ENCODE measurements at places on chromosomes 6 and 20. TPM values are rescaled to one million over a fixed set of nuclear protein-coding genes. Genes with fewer than 3 reads are reported as not detected.

MCM3 gene
- 68.2 TPM for total RNA-seq

GGTLC1 gene
- not detected for total RNA-seq

TGM3 gene
- 1.5 TPM for total RNA-seq

CITED2 gene
- total RNA-seq = 129 TPM

MSH5 gene
- total RNA-seq = 46.7 TPM

C6orf141 gene
- 19.2 TPM for total RNA-seq

SLC22A2 gene
- not detected for total RNA-seq

SNX14 gene
- total RNA-seq = 62.4 TPM

POU3F2 gene
- 1.4 TPM for total RNA-seq

BMP6 gene
- 1.8 TPM for total RNA-seq

DNA sequence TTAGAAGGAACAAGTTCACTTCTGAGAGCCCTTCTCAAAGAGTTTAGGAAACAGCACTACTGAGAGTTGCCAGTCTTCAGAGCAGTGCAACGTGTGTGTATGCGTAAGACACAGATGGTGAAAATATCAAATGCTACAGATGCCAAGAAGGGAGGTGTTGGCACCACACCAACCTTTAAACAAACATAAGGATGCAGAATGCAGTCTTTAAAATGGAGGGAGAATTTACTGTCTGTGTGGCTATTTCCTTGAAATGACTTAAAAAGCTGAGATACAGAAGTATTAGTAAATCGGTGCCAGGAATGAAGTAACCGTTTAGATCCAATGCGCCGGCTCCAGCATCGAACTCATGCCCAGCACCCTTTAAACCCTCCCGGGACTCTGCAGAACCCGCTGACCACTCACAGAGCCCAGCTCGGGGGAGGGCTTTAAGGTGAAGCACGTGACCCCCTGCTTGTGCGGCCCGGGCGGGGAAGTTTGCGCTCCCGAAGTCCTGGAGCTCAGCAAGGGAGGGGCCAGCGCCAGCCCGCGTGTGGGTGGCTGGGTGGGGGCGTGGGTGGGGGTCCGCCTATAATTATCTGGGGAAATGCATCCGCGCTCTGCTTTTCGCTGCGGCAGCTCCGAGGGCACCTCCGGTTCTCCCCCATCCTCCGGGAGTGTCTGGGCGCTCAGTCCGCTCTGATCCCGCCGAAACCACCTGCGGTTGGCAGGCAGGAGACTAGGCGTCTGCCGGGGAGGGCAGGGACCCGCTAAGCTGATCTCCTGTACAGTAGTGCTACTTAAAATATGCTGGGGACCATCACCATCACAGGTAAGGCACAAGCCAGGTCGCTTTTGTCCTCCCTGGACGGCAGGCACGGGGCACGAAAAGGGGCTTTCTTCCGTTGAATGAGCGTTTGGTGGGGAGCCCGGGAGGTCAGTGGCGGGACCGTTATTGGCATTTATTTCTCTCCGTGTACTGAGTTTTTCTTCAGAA is 66.0 kb downstream of the ZBTB2 start:
- no peak for DNase-seq

DNA sequence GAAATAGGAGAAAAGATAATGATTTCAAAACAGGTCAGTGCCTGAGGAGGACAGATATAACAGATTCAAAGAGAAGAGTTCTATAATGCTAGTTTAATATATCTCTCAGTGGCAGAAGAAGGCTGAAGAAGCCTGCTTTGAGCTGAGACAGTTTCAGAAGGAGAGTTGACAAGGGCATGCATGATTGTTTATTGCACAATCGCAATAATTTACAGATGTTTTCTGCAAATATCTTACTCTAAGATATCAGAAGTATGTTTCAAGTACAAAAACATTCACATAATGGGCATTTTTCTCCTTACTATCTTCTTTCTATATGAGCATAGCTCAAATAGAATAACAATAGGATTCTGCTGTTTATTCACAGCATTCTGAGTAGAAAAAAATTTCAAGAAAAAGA is 557.7 kb upstream of the NRSN1 start:
- no peak for DNase-seq

DNA sequence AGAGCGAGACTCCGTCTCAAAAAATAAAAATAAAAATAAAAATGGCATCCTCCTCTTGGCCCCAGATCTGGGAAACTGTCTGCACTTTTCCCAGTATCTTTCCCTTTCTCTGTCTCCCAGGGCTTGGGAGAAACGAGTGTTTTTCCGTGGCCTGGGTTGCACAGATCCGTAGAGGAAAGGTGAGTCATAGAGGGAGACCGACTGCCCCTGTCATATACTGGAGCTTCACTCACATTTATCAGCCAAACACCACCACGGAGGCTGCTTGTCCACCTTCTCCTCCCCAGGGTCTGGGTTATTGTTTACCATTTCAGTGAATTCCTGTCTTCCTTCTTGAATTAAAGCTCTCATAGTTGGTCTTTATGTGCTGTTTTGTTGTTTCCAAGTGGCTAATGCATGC is 31.9 kb upstream of the EIF2S2 start:
- peak; percentile 43 for DNase-seq

DNA sequence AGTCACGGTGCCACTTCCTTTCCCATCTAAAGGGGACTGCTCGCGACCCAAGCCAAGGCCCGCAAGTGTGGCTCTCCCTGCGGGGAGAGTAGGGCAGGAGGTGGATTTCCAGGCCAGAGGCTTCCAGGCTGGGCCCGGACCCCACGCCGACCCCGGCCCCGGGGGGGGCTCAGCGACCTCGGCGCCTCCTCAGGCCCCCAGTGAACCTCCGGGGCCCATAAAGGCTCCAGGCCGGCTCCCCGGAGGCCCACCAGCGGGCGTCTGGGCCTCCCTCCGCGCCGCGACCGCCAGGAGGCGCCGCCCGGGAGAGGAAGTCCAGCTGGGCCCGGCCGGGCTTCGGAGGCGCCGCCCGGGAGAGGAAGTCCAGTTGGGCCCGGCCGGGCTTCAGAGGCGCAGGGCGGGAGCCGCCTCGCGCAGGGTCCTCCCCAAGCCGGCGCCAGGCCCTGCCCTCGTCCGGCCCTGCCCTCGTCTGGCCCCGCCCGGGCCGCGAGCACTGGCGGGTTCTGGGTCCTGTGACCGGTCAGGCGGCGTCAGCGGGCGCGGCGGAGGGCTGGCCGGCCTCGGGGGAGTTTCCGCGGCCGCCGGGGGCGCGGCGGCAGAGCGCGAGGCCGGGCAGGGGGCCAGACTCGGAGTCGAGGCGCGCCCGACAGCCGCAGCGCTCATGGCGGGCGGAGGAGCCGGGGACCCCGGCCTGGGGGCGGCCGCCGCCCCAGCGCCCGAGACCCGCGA is at the start of gene RAB32:
TSS of gene RAB32 (plus strand) at position 623 of the 729 bp plus-strand sequence. CDS start at position 662, 39 bp downstream.
- DNase-seq = peak; percentile 86

- DNase-seq = no peak
Measured at GRCh38 chr6:52262620-52263344, 18.5 kb upstream of the IL17F start.

DNA sequence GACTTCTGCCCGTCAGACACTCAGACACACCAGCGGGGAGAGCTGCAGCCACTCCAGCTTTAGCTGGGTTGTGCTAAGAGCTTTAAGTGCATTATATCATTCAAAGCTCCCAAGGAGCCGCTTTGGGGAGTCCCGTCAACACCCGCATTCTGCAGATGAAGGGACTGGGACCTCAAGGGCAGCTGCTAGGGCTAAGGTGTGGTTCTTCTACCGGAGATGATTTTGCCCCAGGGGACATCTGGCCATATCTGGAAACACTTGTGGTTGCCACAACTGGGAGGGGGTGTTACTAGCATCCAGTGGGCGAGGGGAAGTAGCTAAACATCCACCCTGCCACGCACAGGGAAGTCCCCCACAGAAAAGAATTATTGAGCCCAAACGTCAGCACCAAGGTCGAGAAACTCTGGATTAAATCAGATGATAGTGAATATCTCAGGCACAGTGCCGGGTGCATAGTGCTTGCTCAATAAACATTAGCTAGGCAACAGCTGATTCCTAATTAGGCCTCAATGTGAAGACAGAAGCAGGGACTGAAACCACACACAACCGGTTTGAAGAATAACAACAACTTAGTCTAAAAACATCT is 29.6 kb downstream of the PMEPA1 start:
- no peak for DNase-seq

GRCh38 chr20:43571310-43571709 is 12.5 kb downstream of the SGK2 start:
- no peak for DNase-seq

GRCh38 chr6:87932361-87932760 is 115.3 kb upstream of the SPACA1 start:
- no peak for DNase-seq

DNA sequence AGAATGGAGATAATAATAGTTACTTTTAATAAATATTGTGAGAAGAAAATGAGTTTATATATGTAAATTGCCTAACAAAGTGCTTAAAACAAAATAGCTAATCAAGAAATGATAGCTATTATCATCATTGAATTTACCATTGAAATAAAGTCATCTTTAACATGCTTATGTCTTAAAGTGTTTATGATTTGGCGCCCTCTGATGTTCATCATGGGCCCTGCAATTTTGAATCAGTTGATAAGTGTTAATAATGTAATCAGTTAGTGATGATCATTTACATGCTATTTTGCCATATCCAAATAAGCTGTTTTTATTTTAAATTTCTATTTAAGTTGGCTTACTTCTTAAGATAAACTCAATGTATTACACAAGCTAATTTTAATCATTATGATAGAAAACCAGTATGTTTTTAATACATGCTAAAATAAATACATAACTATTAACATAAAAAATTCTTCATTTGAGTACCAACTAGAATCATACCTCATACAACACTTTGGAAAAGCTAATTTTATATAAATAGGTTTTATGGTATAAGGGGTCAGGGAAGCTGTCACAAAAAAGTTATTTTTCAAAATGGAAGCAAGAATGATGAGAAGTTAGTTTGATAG is 39.2 kb upstream of the TPD52L1 start:
- no peak for DNase-seq

- no peak for DNase-seq
Measured at GRCh38 chr6:108027056-108027455, 47.5 kb downstream of the OSTM1 start.

DNA sequence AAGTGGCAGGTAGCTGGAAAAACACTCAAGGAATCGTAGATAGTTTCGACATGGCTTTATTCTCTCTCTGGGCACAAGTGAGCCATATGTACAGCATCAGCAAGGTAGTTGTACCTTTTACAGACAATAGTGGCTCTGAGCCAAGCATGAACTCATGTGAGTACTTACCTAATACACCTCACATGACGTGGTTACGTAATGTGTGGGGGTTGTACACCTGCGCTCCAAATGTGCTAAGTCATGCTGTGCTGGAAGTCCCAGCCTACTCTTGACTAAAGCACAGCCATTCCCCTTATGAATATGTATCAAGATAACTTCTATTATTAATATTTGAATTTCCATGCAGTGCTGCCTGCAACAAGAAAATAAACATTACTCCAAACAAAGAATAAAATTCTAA is 78.8 kb upstream of the HMGN3 start:
- DNase-seq = no peak

DNA sequence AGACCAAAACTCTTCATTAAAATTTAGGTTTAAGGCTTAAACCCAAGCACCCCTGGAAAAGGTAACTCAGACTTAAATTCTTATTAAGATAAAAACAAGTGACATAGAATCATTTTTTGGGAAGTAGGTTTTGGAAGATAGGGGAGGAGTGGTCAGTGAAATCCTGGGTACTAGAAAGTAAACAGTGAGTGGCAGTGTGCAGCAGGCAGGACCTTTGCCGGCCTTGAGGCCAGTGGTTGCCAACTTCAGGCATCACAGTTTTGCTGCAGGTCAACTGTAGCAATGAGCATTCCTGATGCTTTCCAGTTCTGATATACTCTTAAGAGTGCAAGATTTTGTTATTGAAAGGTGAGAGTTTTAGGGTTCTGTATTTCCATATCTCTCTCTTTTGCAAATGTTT is 69.3 kb upstream of the SUPT3H start:
- no peak for DNase-seq

DNA sequence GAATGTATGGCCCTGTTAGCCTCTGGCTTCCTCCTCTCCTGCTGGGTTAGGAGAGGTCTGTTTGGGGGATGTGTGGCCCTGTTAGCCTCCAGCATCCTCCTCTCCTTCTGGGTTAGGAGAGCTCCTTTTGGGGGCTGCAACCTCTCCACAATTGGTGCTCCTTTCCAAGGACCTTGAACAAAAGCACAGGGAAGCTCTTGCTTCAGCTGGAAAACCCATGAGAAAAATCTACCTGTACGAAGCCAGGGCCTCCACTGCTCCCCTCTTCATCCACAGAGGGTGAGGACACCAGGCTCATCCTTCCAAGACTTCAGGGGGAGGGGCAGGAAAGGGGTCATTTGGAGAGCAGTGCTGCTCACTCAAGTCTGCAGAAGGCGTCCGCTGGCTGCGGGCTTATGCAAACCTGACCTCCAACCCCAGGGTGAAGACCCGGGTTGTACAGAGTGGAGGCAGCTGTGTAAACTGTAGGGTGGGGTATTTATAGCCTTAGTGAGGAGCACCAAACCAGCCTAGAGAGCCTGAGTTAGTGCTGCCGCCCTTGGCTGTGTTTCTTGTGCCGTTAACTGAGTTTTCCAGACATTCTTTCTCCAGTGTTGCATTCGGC is 62.1 kb downstream of the SLC24A3 start:
- DNase-seq = no peak

- no peak for DNase-seq
Measured at GRCh38 chr20:5207138-5207537, 80.3 kb downstream of the CDS2 start.

- DNase-seq = no peak
Measured at GRCh38 chr6:155765275-155766194, 309.9 kb upstream of the NOX3 start.

GRCh38 chr20:58614984-58615760 is 35.9 kb upstream of the STX16 start:
- no peak for DNase-seq

DNA sequence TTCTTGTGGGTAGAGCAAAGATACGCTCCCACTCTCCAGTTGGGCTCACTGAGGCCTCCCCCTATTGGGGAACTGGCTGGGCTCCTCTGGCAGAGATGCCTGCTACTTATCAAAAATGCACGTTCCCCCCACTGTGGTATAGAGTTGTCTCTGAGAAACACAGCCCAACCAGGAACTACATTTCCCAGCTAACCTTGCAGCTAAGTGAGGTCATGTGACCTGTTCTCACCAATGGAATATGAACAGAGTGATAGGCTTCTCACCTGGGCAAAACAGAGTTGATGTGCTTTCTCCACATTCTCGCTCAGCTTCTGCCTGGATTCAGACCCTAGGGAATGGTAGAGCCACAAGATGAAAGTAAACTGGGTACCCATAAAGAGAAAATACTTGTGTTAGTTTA is 49.1 kb upstream of the PTPRT start:
- DNase-seq = no peak

DNA sequence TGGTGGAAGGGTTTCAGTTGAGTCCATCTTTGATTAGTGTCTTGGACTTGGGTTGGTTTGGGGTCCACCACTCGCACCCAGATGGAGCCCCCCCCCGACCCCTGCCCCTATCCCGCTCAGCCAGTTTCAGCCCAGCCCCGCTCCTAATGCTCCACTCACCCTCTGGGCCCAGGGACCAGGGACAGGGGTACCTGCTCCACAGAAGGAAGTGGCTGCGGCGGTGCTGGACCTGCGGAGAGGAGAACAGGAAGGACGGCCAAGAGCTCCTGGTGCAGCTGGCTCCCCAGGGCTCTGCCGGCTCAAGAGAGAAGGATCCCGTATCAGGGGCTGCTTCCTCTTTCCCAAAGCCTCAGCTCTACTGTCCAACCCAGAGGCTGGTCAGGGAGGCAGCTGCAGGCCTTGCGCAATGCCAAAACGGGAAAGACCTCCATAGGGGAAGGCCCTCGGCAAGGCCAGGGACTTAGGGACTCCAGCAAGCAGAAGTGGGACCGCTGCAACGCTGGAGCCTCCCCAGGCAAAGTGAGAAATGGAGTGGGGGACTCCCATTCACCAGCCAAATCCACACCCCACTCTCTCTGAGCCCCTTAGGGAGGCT is at the start of gene SIGLEC1:
TSS of gene SIGLEC1 (minus strand) at position 322 of the 595 bp plus-strand sequence. CDS start 5,472 bp downstream, outside the sequence.
- no peak for DNase-seq

Data from type B pancreatic cell (in vitro differentiated cells).